ENCODE measurements at places on chromosomes 7 and 10.

GRCh38 chr10:60524541-60524940 is 134.9 kb upstream of the ANK3 start:
- peak; percentile 56 for DNase-seq

DNA sequence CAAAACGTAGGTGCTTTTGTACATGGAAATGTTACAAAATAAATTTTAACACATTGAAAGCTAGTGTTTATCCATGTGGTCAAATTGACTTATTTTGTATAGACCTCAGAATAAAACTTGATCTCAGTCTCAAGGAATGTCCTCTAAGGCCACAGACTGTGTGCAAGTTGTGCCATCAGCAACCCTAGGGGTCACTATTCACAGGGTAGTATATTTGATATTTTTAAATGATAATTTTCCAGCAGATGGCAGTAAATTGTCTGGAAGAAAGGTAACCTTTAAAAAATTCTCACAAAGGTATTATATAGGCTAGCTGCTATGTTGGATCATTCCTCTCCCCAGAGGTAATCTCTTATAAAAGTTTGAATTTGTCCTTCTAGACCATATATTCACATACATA is 12.9 kb upstream of the SNX10 start:
- DNase-seq: no peak

GRCh38 chr7:22702516-22702915 is 24.5 kb upstream of the IL6 start:
- DNase-seq: no peak

DNA sequence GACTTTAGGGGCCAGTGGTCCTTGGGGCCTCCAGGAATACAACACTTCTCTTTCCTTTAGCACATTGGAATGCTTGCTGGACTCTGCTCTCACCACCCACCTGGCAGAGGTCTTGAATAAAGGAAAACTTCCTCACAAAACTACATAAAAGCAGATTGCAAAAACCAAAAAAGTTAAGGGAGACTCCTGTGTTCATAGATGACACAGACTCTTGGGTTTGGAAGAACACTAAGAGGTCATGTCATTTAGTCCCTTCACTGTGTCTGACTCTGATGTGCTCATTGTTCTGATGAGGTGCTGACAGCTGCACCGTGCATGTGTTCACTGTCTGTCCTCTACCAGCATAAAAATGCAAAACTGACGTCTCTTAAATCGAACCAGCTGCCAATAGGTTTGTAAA is 11.4 kb downstream of the BLNK start:
- DNase-seq: no peak

- no peak for DNase-seq
Observed at GRCh38 chr10:55287346-55287745, 486.3 kb upstream of the PCDH15 start.

DNA sequence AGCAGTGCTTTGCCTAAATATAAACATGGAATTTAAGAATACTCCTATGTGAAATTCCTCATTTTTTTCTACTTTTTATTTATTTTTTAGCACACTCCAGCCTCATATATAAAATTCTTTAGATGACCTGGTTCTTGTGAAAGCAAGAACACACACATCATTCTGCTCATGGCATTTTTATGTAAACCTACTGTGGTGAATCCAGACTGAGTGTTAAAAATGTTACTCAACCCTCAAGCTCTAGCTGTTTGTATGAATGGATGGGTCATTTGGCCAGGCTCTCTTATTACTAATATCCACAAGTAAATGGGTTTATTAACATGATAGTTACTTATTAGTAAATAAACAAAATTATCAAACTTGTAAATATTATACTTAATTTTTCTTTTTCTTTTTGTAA is 551.7 kb upstream of the LRRN3 start:
- DNase-seq: no peak

DNA sequence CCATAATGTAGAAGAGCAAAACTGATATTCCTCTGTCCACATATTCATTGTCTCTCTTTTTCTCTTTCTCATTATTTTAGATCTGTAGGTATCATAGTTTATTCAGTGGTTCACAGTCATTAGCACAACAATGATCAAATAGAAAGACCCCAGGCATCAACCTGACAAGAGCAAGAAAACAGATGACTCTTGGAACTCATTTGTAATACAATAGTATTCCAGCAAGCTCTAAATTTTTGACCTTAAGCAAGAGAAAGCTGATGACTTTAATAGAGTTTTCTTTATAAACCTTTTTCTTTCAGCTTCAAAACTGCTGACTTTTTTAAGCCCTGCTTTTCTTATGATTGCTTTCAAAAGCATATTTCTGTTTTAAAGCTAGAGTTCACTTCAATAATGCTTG is 507.5 kb upstream of the SORCS1 start:
- DNase-seq: no peak

Data from astrocyte of the cerebellum (primary cell).